GM23338 (cell line): ENCODE measurements at places on chromosomes 11 and 22. TPM values are rescaled to one million over a fixed set of nuclear protein-coding genes. Genes with fewer than 3 reads are reported as not detected.

The BAD gene
- 45.8 and 46.4 TPM in 2 replicates for total RNA-seq

The CDC45 gene
- 23.8 and 29.0 TPM in 2 replicates for total RNA-seq

The MRPL16 gene
- 74.8 and 77.4 TPM in 2 replicates for total RNA-seq

The MIAT gene
- total RNA-seq = 51.4 and 63.6 TPM in 2 replicates

The OR52E8 gene
- 0.21 TPM in 1 of 2 replicates, not detected in the other for total RNA-seq

The JHY gene
- total RNA-seq = 0.58 and 0.94 TPM in 2 replicates

The TYMP gene
- total RNA-seq = 0.28 and 1.2 TPM in 2 replicates

The ADM2 gene
- total RNA-seq = 7.1 and 12.8 TPM in 2 replicates

The FADS2 gene
- total RNA-seq = 354 and 392 TPM in 2 replicates

The MS4A4E gene
- not detected in 2 replicates for total RNA-seq

The BAIAP2L2 gene
- 3.9 and 5.6 TPM in 2 replicates for total RNA-seq

The CALCA gene
- 1.9 and 2.6 TPM in 2 replicates for total RNA-seq

The ART5 gene
- 9.0 and 12.9 TPM in 2 replicates for total RNA-seq
